Type B pancreatic cell (in vitro differentiated cells): ENCODE measurements at places on chromosomes 3 and 15. TPM values are rescaled to one million over a fixed set of nuclear protein-coding genes. Genes with fewer than 3 reads are reported as not detected.

DNAH1 gene
- total RNA-seq = 2.6 and 7.3 TPM in 2 replicates

MUC13 gene
- 38.3 and 92.6 TPM in 2 replicates for total RNA-seq

GOLIM4 gene
- total RNA-seq = 29.9 and 36.6 TPM in 2 replicates

ZBTB47 gene
- 8.1 and 9.0 TPM in 2 replicates for total RNA-seq

SCAMP5 gene
- 38.1 and 41.8 TPM in 2 replicates for total RNA-seq

OCA2 gene
- total RNA-seq = 1.4 and 2.8 TPM in 2 replicates

SPATA12 gene
- total RNA-seq = not detected in 2 replicates

- no peak overlapping the region for H3K4me3 ChIP-seq
- DNase-seq = no peak
- H3K4me1 ChIP-seq = peaks cover 31% of the 10 kb centered on the region
- H3K36me3 ChIP-seq = no peaks in the 10 kb centered on the region
- H3K27ac ChIP-seq = peak overlapping the region; percentile 99
Measured at GRCh38 chr15:68272721-68273271, 4.7 kb upstream of the FEM1B start.

- H3K36me3 ChIP-seq = no peaks in the 10 kb centered on the region
- no peak for DNase-seq
- H3K4me3 ChIP-seq = peak overlapping the region; percentile 82
- H3K4me1 ChIP-seq = peaks cover 7% of the 10 kb centered on the region
- no peak overlapping the region for H3K27ac ChIP-seq
- H3K27me3 ChIP-seq = no peaks in the 10 kb centered on the region
Measured at GRCh38 chr3:8341821-8342247, 159.8 kb upstream of the LMCD1 start.
